ENCODE measurements at places on chromosomes 4 and X. TPM values are rescaled to one million over a fixed set of nuclear protein-coding genes. Genes with fewer than 3 reads are reported as not detected.

- DNase-seq = no peak
- H3K4me3 ChIP-seq = no peak overlapping the region
- H3K27me3 ChIP-seq = no peaks in the 10 kb centered on the region
- H3K27ac ChIP-seq = no peak overlapping the region
- no peaks in the 10 kb centered on the region for H3K4me1 ChIP-seq
Measured at GRCh38 chr4:54668014-54668611, 10.4 kb downstream of the KIT start.

DNA sequence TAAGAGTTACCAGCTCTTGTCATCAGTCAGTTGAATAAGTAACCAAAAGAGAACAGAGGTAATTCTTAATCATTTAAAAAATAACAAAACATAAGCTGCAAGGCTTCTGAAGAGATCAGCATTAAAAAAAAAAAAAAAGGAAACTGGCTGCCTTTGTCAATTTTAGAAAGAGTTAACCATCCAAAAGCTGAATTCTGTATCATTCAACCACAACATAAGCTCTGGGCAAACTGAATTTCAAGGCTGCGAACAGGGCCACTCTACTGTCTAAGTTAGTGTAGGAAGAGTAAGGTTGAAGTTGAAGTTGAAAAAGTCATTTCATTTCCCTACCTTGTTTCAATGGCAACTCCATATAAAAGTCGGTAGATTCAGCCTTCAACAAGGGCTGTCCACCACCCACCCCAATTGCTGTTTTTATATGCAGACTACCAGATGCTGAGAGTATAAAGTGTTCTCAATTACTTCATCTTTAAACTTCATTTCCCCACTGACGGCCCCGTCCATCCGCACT, 1.1 kb upstream of the LIN54 start:
- H3K27me3 ChIP-seq = no peaks in the 10 kb centered on the region
- H3K27ac ChIP-seq = peak overlapping the region; percentile 95
- DNase-seq = no peak
- H3K4me3 ChIP-seq = peak overlapping the region; percentile 76
- H3K36me3 ChIP-seq = no peaks in the 10 kb centered on the region
- peaks cover 33% of the 10 kb centered on the region for H3K4me1 ChIP-seq

- DNase-seq = no peak
- H3K4me3 ChIP-seq = peak overlapping the region; percentile 48
- peaks cover 9% of the 10 kb centered on the region for H3K4me1 ChIP-seq
- no peaks in the 10 kb centered on the region for H3K36me3 ChIP-seq
- peak overlapping the region; percentile 56 for H3K27ac ChIP-seq
- no peaks in the 10 kb centered on the region for H3K27me3 ChIP-seq
Measured at GRCh38 chr4:3073158-3074077, 920 bp downstream of the HTT-AS start.

DNA sequence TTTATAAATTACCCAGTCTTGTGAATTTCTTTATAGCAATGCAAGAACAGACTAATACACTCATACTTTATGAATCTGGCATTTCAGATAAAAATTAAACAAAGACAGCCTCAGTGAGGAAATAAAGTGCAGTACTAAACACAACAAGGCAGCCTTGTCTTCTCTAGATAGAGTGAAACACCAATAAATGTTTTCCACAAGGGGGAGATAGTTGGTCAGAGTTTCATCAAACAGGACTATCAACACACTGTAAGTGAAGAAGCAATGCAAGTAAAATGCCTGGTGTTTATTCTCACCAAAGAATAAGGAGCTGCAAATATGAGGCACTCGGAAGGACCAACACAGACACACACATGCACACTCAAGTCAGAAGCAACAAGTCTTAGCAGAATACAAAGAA, 62.8 kb downstream of the FAM9B start:
- no peak overlapping the region for H3K27ac ChIP-seq
- H3K4me1 ChIP-seq = no peaks in the 10 kb centered on the region
- no peak overlapping the region for H3K4me3 ChIP-seq
- no peaks in the 10 kb centered on the region for H3K27me3 ChIP-seq
- no peaks in the 10 kb centered on the region for H3K36me3 ChIP-seq
- DNase-seq = peak; percentile 40

DNA sequence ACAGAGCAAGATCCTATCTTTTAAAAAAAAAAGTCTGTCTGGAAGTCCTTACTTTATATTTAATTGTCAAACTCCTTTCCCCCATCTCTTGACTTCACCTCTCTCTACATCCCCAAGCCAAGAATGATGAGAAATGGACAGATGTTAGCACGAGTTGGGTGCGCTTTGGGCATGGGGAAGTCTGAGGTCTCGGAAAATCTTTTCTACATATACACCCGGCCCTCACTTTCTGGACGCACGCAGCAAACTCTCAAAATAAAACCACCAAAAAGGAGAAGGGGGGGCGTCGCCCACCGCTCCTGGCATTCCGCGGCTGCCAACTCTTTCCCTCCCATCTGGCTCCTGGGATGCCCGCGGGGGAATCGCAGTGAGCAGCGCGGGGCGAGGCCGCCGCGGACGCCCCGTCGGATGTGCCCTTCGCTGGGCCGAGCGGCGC, 756 bp downstream of the IGFBP7 start:
- H3K36me3 ChIP-seq = no peaks in the 10 kb centered on the region
- H3K4me3 ChIP-seq = peak overlapping the region; percentile 81
- no peaks in the 10 kb centered on the region for H3K27me3 ChIP-seq
- H3K27ac ChIP-seq = peak overlapping the region; percentile 93
- no peak for DNase-seq

- H3K4me3 ChIP-seq = no peak overlapping the region
- H3K36me3 ChIP-seq = no peaks in the 10 kb centered on the region
- DNase-seq = no peak
- H3K27me3 ChIP-seq = no peaks in the 10 kb centered on the region
- peaks cover 6% of the 10 kb centered on the region for H3K4me1 ChIP-seq
- H3K27ac ChIP-seq = no peak overlapping the region
Measured at GRCh38 chr4:24094726-24095125, 204.9 kb upstream of the PPARGC1A start.

- H3K27me3 ChIP-seq = no peaks in the 10 kb centered on the region
- DNase-seq = no peak
- no peaks in the 10 kb centered on the region for H3K4me1 ChIP-seq
- no peak overlapping the region for H3K4me3 ChIP-seq
- H3K36me3 ChIP-seq = no peaks in the 10 kb centered on the region
- H3K27ac ChIP-seq = no peak overlapping the region
Measured at GRCh38 chr4:151830168-151830567, 69.4 kb upstream of the GATB start.

GRCh38 chrX:136182414-136182813, 35.1 kb downstream of the FHL1 start:
- DNase-seq = peak; percentile 97
- H3K4me3 ChIP-seq = no peak overlapping the region

SPATA4 gene
- total RNA-seq = 3.0 TPM

TMEM144 gene
- 17.3 TPM for total RNA-seq

RADX gene
- 6.2 TPM for total RNA-seq

PAGE2 gene
- total RNA-seq = not detected

Measured in lung (tissue), 17 donors.